ENCODE measurements at places on chromosomes 4 and X.

GRCh38 chrX:45757272-45757671, 556.6 kb upstream of the DIPK2B start:
- no peak for DNase-seq

- peak; percentile 30 for DNase-seq
Measured at GRCh38 chrX:103687696-103688201, 1.2 kb upstream of the MORF4L2 start.

DNA sequence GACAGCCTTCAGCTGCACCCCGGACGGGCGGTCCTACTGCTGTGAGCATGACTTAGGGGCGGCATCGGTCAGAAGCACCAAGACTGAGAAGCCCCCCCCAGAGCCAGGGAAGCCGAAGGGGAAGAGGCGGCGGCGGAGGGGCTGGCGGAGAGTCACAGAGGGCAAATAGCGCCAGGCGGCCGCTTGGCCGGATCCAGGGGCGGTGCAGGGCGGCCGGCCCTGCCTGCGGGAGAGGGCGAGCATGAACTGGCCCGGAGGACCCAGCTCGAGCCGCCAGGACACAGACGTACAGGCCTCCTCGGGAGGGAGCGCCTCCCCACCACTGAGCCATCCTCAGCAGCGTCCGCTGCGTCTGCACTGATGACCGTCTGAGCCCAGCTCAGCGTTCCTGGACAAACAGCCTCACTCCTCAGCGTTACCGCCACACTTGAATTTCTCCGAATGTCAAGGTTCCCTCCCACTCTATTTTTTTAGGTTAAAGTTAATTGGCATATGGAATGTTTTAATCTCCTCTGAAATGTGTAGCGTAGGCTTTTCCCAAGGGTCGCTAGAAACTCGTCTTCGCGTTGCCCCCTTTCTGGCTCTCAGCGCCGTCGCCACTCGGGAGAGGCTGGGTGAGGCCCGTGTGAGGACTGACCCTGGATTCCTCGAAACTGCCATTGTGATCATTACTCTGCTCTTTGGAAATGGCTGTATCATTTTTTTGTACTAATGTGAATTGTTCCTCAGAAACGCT, 29.9 kb downstream of the NELFA start:
- DNase-seq = no peak

DNA sequence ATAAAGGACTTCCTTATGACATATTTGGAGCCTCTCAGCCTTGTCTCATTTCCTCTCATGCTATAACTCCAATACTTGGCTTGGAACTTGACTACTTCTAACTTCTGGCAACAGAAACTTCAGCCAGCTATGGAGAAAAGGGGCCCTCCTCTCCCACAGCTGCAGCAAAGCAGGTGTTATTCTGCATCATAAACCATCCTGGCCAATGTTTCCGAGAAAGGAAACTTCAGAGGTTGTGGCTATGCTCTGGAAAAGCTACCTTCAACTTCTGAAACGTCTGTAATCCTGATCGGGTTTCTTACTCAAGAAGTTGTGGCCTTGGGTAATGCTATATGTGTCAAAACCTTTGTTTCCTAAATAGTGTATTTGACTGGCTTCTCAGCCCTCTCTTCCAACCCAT, 109.5 kb upstream of the CDX4 start:
- no peak for DNase-seq

DNA sequence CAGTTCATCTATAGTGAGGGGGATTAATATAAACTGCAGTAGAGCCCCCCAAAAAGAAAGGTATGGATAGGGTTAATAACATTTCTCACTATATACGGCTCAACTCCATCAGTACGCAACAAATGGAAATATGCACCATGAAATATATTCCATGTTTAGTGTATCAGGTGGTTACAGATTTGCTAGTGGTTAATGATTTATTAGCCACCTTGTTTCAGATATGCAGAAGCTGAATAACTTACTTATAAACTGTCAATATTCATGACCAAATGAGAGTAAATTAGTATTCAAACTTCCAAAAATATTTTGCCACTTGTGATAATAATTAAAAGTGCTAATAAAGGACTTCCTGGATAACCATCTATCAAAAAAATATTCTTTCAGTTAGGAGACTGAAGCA, 14.8 kb downstream of the AMTN start:
- DNase-seq = no peak

- no peak for DNase-seq
Measured at GRCh38 chr4:123579961-123580360, 183.4 kb downstream of the SPRY1 start.

DNA sequence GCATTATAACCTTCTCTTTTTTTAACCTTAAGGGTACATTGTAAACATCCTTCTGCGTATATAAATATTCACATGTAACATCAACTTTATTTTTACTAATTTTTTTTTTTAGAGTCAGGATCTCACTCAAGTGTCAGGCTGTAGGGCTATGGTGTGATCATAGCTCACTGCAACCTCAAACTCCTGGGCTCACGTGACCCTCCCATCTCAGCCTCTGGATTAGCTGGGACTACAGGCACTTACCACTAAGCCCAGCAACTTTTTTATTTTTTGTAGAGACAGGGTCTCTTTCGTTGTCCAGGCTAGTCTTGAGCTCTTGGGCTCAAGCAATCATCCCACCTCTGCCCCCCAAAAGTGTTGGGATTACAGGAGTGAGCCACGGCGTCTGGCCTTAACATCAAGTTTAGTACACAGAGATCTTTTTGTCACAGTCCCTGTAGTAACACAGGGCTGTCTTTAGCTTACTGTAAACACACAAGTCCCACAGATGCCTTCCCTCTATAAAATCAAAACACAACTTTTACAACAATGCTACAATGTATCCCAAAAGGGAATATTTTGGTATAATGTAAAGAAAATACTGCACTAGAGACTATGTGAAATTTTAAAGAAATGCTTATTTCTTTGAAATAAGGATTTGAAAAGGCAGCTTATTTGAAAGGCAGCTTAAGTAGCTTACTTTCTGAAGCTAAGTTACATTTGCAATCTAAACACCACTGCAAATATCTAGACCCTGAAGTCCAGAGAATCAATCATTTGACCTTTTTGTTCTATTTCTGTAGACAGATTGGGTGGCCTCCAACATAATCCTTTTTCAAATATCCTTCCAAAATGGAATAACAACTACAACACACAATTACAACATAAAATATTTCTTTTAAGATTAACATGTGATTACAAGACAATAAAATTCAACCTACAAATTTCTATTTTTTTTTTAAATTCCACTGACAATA, 116.0 kb downstream of the APBB2 start:
- no peak for DNase-seq

DNA sequence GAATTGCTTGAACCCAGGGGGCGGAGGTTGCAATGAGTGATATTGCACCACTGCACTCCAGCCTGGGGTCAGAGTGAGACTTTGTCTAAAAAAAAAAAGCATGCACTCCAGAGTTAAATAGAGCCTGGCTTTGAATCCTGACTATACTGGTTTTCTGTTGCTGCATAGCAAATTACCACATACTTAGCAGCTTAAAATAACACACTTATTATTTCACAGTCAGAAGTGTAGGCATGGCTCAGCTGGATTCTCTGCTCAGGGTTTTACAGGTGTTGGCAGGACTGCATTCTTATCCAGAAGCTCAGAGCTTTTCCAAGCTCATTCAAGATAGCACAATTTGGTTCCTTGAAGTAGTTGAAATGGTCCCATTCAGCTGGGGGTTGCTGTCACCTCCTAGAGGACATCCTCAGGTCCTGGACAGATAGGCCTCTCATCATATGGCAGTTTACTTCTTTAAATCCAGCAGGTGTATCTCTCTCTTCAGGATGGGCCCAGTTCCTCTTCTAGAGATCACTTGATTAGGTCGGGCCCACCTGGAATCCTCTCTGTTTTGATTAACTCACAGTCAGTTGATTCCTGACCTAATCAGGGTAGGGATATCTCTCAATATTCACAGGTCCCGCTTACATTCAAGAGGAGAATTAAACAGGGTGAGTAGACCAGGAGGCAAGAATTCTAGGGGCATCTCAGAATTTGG, 26.8 kb downstream of the DOCK11 start:
- DNase-seq = no peak

- DNase-seq = no peak
Measured at GRCh38 chrX:47223476-47224250, 5.2 kb downstream of the CDK16 start.

GRCh38 chrX:108203540-108203939, 112.0 kb downstream of the ATG4A start:
- no peak for DNase-seq

DNA sequence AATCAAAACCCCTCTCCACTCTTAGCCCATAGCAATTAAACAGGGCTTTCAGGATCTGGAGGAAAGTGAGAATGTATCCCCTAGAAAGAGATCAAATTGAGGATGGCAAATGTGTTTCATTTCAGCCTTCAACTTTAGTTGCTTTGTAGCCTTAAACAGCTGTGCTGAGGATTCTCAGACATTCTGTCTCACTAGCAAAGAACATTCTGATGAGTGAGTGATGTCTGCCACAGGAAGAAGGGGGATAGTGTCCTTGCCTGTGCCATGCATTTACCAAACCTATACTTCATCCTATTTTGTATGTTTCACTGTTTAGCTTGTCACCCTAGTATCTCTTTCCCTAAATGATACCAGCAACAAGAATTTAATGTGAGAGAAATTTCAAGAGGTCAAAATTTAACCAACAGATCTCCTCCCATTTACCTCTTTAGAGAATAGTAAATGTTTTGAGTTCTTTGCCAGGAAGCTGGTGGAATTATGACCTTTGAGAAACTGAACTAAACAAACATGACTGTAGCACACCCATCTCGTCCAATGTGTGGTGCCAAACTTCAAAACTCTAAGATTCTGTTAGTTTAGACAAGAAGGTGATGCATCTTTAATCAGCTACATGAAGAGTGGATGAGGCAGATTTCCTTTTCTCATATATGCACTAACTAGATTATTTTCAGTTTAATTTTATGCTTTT, 165.6 kb downstream of the PALLD start:
- DNase-seq = no peak

DNA sequence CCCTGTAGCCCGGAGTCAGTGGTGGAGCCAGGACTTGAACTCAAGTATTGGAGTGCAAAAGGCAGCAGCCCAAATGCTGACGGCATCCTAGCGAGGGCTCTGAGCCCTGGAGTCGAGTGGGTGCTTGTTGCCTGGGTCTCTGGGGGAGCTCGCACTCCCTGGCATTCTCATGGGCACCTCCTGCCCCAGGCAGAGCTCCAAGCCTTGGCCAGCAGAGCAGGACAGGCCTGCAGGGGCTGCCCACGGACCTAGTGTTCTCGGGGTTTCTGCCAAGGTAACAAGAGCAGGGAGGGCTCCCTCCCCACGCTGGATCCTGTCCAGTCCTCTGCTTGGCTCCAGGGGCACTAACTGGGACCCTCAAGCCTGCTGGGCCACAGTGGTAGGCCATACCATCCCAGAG, 17.6 kb upstream of the WFS1 start:
- DNase-seq = no peak

DNA sequence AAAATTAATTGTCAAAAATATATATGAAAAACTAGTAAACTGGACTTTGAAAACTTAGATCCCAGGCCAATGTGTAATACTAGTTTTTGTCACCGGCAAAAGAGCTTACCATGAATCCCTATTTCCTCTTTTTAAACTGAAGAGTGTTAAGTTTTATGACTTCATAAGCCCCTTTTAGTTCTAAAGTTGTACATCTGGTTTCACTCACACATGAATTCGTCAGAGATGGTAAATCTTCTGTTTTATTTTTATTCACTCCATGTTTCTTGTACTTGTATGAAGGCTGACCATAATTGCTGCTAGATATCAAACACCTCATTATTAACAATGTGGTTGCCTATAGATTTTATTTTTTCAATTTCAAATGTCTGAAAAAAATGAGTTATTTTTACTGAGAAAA, 827.9 kb downstream of the PCDH7 start:
- DNase-seq = no peak

DNA sequence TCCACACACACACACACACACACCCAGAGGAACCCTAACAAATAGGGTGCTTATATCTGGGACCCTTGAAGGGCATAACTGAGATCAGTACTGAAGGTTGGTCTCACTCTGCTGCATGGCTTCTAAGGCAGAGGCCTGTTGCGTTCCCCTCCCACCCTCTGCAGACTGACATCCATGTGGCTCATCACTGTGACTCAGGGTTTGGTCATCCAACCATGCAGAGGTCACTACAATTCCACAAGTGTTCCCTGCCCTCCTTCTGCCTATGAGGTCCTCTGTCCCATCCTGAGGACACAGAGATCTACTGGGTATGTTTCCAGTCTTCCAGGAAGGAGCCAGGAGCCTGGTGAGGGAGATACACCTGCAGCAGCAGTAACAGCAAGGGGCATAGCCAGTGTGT, 55.8 kb downstream of the XAGE2 start:
- no peak for DNase-seq

- no peak for DNase-seq
Measured at GRCh38 chrX:120839491-120839890, 36.2 kb downstream of the CT47B1 start.

- no peak for DNase-seq
Measured at GRCh38 chrX:65686236-65686635, 18.8 kb downstream of the MSN start.

DNA sequence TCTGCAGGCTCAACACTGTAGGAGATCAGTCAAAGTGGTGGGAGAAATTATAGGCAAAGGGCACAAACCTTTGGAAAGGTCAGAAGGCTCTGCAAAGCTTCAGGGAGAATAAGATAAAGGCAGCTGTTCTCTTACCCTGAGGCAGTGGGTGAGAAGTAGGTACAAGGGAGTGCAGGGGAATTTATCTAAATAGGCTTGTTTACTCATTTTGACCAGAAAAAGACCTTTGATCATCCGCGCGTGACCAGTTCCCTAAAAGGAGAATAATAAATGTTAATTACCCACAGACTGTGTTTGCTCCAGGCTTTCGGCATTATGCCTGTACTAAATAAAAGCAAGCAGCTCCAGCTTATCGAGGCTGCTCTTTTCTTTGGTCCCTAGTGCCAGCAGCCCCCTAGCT, 9.3 kb downstream of the FGFBP2 start:
- DNase-seq = no peak

- DNase-seq = no peak
Measured at GRCh38 chrX:124240422-124240821, 92.0 kb upstream of the TEX13D start.

DNA sequence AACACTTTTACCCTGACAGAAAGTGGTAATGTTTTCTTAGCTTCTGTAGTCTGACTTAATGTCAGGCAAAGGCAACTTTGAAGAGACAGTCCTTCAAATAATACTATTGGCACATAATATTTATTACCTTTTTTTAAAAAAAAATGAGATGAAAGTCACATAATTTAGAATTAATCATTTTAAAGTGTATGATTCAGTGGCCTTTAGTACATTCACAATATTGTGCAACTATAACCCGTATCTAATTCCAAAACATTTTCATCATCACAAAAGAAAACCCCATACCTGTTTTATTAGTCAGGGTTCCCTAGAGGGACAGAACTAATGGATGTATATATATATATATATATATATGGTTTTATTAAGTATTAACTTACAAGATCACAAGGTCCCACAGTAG, 94.8 kb upstream of the TEX13A start:
- no peak for DNase-seq

DNA sequence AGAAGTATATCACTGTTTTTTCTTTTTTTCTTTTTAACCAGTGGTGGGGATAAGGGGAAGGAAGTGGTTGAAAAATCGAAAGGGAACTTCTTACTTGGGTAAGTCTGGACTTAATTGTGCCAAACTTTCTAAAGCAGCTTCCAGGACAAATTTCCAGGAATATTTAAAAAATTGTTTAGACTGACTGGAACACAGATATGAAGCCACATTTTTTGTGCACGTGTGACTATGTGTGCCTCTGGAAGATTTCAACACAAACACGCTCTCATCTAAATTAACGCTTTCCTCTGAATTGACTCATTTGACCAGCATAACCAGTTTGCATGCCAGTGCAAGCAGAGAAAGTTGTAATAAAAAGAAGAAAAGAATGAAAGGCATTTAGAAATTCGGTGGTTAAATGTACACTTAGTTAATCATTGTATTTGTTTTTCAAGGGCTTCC, 18.8 kb upstream of the YTHDC1 start:
- DNase-seq = no peak
